ENCODE measurements at places on chromosomes 6 and 20. TPM values are rescaled to one million over a fixed set of nuclear protein-coding genes. Genes with fewer than 3 reads are reported as not detected.

PARD6B gene
- 0.27 TPM for polyA plus RNA-seq

CST4 gene
- not detected for polyA plus RNA-seq

ARHGAP40 gene
- polyA plus RNA-seq = 0.06 TPM

FAM217A gene
- not detected for polyA plus RNA-seq

CDH4 gene
- polyA plus RNA-seq = 0.81 TPM

ANKRD6 gene
- polyA plus RNA-seq = 1.1 TPM

SLX4IP gene
- 1.6 TPM for polyA plus RNA-seq

NOX3 gene
- not detected for polyA plus RNA-seq

STK35 gene
- 8.2 TPM for polyA plus RNA-seq

RAB23 gene
- polyA plus RNA-seq = 51.0 TPM

HRH3 gene
- polyA plus RNA-seq = not detected

ADGRF4 gene
- polyA plus RNA-seq = not detected

C20orf144 gene
- polyA plus RNA-seq = 0.13 TPM

SCRT2 gene
- polyA plus RNA-seq = not detected

EEF1A2 gene
- 8.3 TPM for polyA plus RNA-seq

NNAT gene
- polyA plus RNA-seq = not detected

ZCCHC3 gene
- polyA plus RNA-seq = 7.1 TPM

DSP gene
- 11.0 TPM for polyA plus RNA-seq

ATP6V1G2 gene
- 2.7 TPM for polyA plus RNA-seq

PBOV1 gene
- polyA plus RNA-seq = not detected

SIGLEC1 gene
- polyA plus RNA-seq = not detected

ZNF292 gene
- 8.5 TPM for polyA plus RNA-seq

WFDC10A gene
- not detected for polyA plus RNA-seq

DEFB118 gene
- not detected for polyA plus RNA-seq

SERAC1 gene
- 10.9 TPM for polyA plus RNA-seq

VNN1 gene
- not detected for polyA plus RNA-seq

C20orf202 gene
- polyA plus RNA-seq = not detected

WFDC5 gene
- not detected for polyA plus RNA-seq

RIPPLY2 gene
- polyA plus RNA-seq = not detected

TINAG gene
- not detected for polyA plus RNA-seq

SMLR1 gene
- polyA plus RNA-seq = not detected

TMEM200A gene
- 9.2 TPM for polyA plus RNA-seq

PLG gene
- polyA plus RNA-seq = not detected

L3MBTL1 gene
- polyA plus RNA-seq = 3.0 TPM

NMBR gene
- 0.07 TPM for polyA plus RNA-seq

All from BJ (cell line).